ENCODE measurements at places on chromosomes 16 and 17.

DNA sequence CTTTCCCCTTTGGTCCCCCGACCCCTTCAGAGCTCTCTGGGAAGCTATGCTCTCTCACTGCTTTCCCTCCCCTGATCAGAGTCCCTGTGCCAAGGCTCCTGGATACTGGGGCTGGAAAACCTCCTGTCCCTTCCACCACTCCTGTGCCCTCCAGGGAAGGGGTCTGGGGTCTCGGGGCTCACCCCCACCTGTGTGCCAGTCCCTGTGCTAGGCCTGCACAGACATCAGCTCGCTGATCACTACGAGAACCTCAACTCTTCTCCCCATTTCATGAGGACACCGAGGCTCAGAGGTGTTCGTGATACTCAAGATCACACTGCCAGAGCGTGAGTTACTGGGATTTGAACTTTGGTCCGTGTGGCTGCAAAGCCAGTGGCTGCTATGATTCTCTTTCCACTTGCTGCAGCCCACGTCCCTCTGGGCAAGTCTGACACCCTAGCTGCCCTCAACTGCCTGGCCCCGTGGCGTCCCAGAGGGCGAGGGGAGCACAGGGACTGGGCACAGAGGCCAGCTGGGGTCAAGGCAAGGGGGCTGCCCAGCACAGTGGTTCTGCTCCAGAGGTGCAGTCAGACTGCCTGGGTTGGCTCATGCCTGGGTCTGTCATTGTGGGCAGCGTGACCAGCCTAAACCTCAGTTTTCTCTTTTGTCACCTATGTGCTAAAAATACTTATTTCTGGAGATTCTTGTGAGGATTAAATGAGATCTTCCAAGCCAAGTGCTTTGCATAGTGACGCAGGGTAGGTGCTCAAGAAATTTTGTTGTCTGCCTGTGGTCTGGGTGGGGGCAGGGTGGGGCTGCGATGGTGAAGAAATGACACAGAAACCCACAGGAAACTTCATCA, 43.8 kb upstream of the TOB1 start:
- DNase-seq = no peak

DNA sequence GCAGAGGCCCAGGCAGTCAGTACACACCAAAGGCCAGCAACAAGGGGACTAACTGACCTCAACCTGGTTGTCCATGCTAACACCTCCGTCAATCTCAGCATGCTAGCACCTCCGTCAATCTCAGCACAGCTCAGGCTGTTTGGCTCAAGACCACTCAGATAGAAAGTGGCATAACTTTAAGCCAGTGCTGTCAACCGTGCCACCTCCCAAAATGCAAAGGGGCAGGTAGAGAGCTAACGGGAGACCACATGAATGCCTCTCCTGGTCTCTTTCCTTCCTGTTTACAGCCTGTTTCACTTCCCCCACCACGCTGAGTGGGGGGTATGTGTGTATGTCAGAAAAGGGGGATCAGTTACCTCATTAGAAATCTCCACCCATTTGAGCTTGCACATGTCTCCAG, 3.3 kb downstream of the UBTF start:
- DNase-seq = no peak

DNA sequence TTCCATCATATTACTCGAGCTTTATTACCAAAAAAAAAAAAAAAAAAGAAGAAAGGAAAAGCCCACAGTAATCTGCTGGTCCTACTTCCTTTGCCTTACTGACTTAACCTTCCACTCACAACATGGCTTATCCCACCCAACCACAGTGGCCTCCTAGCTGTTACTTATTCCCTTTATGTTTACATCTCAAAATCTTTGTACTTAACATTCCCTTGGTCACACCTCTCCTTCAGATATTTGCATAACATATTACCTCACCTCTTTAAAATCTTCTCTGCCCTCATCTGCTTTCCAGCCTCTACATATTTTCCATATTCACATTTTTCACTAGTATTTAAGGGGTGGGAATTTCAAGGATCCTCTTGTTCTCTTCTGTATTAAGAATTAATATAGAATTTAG, 327.0 kb upstream of the TBX2 start:
- DNase-seq = no peak

- no peak for DNase-seq
Measured at GRCh38 chr17:31235110-31235509, 61.9 kb downstream of the OMG start.

GRCh38 chr16:86245351-86245750, 265.0 kb upstream of the FOXF1 start:
- DNase-seq = no peak

- no peak for DNase-seq
Measured at GRCh38 chr17:37440424-37440823, 33.7 kb downstream of the TADA2A start.

- no peak for DNase-seq
Measured at GRCh38 chr17:2094891-2095535, 40.1 kb downstream of the HIC1 start.

All from brain pericyte (primary cell).